ENCODE measurements at places on chromosomes 5 and 9.

GRCh38 chr9:134053941-134054761 is 13.7 kb downstream of the BRD3 start:
- DNase-seq: no peak

DNA sequence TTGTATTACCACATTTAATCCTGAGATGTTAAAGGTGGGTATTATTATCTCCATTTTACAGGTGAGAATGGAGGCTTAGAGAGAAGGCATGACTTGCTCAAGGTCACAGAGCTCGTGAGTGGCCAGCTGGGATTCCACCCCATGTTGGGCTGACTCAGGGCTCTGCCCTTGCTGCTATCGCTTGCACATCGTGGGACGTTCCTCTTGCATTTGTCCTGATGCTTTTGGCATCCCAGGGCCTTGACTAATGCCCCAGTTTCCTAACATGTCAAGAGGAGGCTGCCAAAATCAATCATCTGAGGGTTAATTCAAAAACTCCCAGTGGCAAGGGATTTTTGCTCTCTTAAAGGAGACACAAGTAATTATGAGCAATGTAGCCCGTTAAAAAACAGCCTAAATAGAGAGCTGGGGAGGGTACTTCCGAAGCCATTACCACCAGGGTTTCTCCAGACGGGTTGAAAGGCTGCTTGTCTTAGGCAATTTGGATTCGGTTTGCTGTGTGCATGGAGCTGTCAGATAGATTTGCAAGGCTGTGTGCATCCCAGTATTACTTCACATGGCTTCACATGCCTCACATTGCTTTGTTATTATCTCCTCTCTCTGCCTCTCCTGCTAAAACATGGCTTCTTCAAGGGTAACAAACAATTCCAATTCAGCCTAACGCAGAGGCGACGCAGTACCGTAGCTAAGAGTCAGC is 347.4 kb downstream of the DRD1 start:
- peak; percentile 4 for DNase-seq

DNA sequence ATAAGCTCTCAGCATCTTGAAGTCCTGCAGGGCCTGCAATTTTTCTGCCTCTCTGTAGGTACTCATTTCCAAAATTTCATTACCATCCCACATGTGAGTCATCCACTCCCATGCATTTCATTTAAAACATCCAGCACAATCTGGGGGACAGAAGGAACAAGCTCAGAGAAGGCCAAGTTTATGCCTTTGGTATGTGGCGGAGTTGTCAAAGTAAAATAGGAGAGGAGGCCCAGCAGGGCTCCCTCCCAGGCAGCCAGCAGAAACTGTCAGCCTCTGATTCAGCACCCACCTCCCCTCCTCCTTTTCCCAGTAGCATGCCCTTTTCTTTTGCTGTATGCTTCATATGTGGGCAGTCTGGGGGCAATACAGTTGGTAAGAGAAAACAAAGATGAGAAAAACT is 126.4 kb upstream of the ZNF366 start:
- DNase-seq: peak; percentile 91

DNA sequence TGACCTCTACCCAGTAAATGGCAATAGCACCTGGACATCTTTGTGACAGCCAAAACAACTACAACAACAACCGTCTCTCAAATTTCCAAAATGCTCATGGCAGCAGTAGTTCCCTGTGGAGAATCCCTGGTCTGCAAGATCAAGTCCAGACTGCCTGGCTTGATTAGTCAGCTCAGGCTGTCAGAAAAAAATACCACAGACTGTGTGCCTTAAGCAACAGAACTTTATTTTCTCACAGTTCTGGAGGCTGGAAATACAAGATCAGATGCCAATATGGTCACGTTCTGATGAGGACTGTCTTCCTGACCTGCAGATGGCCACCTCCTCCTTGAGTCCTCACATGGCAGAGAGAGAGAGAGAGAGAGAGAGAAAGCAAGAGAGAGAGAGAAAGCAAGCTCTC is 52.3 kb upstream of the MOCS2 start:
- DNase-seq: peak; percentile 61

GRCh38 chr5:91109634-91110033 is 273.5 kb downstream of the ARRDC3 start:
- DNase-seq: no peak

GRCh38 chr9:114590328-114590727 is 2.8 kb downstream of the ATP6V1G1 start:
- DNase-seq: no peak

DNA sequence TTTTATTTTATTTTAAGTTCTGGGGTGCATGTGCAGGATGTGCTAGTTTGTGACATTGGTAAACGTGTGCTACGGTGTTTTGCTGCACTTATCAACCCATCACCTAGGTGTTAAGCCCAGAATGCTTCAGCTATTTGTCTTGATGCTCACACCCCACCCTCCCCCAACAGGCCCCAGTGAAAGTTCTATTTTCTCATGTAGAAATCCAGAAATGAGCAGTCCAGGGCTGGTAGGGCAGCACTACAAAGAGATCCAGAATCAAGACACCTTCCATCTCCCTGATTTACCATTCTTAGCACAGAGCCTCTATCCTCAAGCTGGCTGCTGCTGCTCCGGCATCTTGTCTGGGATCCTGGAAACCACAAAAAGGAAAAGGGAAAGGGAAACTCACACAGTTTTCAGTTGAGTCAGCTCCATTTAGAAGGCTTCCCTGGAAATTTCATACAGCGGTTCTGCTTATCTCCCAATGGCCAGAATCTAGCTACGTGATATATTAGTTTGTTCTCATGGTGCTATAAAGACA is 85.4 kb upstream of the SMARCA2 start:
- DNase-seq: no peak

DNA sequence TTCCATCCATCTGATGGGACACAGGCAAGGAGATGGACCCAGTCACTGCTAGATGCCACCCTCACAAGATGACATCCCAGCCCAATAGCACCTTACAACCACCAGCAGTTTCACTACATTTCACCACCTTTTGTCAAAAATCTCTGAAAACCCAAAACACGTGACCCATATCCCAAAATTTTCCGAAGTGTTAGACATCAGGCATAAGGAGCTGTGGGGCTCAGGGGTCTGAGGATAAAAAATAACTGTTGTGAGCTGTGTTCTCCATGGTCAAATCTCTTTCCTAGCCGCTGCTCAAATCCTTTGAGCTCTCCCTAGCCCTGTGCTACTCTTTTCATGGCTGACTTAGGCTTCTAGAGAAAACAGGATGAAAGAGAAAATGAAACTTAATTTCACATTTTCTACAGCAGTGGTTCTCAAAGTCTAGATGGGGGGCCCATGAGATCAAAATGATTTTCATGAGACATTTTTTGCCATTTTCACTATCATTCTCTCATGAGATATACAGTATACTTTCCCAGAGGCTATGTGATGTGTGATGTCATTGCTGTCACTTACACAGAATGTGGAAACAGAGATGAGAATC is 40.7 kb downstream of the TIMD4 start:
- no peak for DNase-seq

GRCh38 chr5:58357121-58357520 is 102.8 kb downstream of the PLK2 start:
- peak; percentile 61 for DNase-seq

- no peak for DNase-seq
Measured at GRCh38 chr5:78765116-78765515, 116.5 kb upstream of the LHFPL2 start.

DNA sequence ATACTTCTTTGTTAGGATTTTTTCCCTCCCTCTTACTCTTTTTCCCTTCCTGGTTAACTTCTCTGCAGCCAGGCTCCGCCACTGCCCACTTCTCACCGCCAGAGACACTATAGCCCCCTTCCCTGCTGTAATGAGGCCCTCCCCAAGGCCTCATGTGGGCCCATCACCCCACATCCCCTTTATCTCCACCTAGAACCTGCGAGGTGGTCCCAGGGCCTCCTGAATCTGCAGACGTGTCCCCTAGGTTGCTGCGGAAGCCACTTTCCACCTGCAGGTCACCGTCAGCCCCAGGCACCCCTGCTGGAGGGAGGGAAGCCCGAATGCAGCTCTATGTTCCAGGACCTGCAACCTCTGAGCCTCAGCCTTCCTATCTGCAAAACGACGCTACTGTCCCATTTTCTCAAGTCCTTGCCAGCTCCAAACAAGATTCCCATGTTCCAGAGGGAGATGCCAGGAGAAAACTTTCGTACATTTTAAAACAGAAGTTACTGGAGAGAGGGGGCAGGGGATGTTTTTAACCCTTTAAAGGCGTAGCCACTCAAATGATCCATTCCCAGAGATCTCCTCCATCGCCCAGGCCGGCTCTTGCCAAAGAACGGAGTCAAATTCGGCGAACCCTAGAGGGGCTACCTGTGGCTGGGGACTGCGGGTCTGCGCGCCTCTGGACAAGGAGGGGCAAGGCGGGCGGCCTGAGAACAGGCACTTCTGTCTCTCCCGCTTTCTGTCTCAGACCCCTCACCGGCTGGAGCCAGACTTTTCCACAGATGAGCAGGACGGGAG is 929 bp downstream of the SH3PXD2B start:
- peak; percentile 77 for DNase-seq

DNA sequence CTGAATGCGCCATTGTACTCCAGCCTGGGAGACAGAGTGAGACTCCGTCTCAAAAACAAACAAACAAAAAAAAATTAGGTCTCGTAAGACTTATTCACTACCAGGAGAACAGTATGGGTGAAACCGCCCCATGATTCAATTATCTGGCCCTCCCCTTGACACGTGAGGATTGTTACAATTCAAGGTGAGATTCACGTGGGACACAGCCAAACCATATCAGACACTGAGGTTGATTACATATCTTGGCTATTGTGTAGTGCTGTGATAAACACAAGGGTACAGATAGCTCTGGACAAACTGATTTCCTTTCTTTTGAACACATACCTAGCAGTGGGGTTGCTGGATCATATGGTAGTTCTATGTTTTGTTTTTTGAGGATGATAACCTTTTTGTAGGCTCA is 42.4 kb upstream of the PWWP2A start:
- no peak for DNase-seq

DNA sequence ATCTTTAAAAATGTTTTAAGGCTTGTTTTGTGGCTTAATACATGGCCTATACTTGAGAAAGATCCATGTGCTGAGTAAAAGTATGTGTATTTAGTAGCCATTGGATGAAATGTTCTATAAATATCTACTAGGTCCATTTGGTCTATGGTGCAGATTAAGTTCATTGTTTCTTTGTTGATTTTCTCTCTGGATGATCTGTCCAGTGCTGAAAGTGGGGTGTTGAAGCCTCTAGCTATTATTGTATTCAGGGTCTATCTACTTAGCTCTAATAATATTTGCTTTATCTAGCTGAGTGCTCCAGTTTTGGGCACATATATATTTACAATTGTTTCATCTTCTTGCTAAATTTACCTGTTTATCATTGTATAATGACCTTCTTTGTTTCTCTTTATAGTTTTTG is 272.2 kb upstream of the NR4A3 start:
- DNase-seq: no peak

GRCh38 chr5:154147666-154148065 is 42.9 kb upstream of the GALNT10 start:
- DNase-seq: no peak

- no peak for DNase-seq
Measured at GRCh38 chr9:93210324-93210973, 26.5 kb downstream of the WNK2 start.

- DNase-seq: no peak
Measured at GRCh38 chr5:101102506-101102905, 199.4 kb upstream of the ST8SIA4 start.

DNA sequence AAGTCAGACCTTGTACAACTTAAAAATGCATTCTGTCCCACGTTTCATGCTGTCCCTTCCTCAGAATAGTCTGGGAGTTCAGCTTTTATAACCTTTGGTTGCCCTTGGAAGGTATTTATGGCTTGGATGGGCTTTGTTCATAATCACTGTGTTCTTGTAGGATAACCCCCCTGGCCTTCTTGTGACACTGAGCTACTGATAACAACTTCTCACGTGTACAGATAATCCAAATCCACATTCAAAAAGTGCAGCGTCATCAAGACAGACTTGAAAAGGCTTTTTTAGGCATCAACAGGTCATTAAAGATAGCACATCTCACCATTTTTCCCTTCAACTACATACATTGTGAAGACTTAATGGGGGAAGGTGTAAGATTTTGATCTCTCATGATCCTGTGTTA is 42.0 kb downstream of the SLC1A3 start:
- no peak for DNase-seq

DNA sequence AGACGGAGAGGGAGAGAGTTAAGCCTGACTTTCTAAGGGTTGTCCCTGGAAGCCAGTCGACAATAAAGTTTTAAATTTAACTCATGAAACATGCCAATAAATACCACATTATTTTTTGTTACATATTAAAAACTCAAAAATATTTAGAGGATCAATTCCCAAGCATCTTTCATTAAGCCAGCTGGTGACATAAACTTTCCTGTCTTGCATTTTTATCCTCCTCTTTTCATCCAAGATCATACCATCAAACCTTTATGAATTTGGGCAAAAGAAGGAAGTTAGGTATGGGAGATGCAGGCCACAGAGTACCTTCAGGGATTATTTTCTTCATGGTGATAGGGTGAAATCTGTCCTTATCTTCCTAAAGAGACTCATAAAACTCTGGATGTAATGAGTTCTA is 178.3 kb upstream of the FBXL17 start:
- DNase-seq: no peak

DNA sequence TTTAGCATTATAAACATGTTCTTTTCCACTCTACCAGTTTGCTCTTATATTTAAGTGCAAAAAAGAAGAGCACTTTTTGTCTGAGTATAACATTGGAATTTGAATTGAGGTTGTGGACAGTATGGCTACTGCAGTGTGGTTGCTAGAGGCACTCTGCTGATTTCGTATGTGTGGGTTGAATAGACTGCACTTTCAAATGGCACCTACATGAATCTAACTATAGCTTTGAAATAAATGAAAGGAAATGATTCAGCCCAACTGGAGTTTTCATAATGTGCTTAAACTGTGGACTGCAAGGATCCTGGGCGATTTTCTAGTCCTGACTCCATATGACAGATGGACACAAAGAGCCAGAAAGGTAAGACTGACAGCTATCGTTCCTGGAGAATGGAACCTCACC is 657.6 kb upstream of the RIOK2 start:
- peak; percentile 43 for DNase-seq

DNA sequence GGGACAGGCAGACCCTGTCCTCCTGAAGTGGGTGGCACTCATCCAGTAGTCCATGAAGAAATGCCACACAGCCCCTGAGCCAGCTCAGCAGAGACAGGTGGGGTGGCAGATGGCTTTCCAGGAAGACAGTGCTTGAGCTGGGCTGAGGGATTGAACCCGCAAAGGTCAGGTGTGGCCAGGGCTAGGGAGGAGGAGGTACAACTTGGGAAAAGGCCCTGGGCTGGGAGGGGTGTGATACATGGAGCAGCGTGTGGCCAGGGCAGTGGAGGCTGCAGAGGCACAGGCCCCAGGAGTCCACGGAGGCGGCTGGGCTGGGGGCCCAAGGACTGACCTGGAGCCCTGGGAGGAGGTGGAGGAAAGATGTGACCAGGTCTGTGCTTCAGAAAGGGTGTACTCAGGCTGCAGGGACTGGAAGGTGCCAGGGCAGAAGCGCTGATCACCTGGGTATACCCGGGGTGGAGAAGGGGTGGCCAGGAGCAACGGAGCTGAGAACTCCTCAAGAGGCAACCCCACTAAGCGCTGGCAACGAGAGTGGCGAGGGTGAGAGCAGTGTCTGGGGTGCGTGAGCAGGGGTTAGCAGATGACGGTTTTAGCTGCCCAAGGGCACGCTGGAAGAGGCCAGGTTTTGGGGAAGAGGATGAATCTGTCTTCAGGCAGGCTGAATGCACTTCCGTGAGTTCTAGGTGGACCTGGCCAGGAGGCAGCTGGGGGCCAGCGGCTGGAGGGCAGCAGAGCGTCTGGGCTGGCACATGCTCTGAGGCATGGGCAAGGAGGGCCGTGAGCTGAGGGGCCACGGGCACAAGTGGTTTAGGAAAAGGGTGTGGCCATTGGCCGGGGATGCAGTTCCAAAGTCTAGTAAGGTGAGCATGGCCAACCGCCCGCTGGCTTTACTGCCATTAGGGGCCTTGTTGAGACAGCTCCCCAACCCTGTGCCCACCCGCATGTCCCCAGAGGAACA is 3.9 kb upstream of the RABL6 start:
- DNase-seq: no peak

Data from EH (cell line).